Stimulated activated CD4-positive, alpha-beta T cell treated with anti-CD3 and anti-CD28 coated beads, TNF-alpha, amount 100 ng/mL, for 4 hours (primary cell): ENCODE measurements at places on chromosomes 2 and 18.

DNA sequence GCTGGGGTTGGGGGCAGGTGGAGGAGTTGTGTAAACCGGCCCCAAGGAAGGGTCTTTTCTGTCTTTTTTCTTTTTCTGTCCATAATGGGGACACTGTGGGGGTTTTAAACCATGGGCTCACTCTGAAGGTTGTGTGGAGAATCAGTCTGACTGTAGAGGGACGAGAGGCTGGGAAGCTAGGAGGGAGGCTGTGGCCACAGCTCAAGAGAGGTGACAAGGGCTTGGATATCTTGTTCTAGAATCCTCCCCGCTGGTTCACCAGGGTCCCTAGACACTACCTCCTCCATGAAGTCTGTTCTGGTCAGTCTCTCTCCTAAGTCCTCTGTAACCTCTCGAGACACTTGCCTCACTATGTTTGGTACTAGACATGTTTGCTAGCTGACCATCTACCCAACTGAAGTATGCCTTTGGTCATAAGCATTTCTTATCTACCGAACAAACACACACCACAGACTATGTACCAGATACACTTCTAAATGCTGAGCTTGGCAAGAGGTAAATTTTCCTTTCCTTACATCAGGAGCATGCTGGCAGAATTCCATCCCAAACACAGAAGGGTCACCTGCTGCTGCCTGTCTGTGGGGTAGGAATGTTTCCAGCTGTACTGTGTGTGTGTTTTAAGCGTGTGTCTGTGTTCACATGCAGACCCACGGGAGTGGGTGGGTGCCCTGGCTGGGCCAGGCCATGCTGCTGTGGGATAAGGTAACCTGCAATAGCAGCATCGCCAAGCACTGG lies 69.6 kb upstream of the MGAT4A start:
- DNase-seq: no peak

DNA sequence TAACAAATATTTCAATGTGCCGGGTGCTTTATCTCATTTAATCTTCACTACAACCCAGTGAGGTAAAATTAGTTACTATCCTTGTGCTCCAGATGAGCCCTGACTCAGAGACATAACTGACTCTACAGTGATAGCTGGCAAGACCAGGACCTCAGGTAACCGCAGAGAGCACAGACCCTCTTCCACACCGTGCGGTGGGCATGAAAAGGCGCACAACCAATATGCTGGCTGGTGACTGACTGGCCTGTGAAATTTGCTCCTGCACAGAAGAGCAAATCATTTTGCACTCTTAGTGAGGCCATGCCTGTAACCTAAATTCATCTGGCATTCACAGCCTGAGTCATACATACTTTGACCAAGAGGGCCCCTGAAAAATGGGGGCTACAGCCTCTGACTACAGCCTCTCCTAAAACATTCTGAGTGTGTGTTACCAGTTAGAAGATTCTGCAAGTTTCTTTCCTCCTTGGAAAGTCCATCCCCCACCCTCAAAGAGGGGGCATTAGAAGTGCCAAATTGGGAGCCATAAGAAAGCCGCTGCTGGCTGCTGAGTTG lies 22.4 kb upstream of the MSGN1 start:
- no peak for DNase-seq

GRCh38 chr2:20227894-20228505 lies 3.1 kb upstream of the SDC1 start:
- no peak for DNase-seq

- no peak for DNase-seq
Observed at GRCh38 chr18:74613381-74613780, 15.7 kb downstream of the ZNF407 start.

GRCh38 chr2:70095720-70096670 lies 8.7 kb downstream of the PCBP1 start:
- DNase-seq: no peak

GRCh38 chr2:35428548-35428947 lies 927.0 kb upstream of the CRIM1 start:
- no peak for DNase-seq

DNA sequence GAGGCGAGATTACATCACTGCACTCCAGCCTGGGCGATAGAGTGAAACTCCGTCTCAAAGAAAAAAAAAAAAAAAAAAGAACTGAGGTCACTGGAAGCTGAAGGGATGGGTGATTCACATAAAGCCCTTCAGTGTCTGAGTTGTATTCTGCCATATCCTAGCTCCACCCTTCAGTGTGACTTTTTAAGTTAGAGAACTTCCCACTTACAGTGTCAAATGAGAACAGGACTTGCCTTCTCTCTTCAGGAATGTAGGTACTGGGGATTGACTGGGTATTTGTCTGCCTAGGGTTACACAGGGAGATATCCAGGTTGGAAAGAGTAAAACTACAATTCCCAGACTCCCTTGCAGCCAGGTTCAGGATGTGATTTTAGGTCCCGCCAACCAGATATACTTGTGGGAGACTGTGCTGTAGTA lies 37.9 kb downstream of the EHD3 start:
- DNase-seq: no peak

DNA sequence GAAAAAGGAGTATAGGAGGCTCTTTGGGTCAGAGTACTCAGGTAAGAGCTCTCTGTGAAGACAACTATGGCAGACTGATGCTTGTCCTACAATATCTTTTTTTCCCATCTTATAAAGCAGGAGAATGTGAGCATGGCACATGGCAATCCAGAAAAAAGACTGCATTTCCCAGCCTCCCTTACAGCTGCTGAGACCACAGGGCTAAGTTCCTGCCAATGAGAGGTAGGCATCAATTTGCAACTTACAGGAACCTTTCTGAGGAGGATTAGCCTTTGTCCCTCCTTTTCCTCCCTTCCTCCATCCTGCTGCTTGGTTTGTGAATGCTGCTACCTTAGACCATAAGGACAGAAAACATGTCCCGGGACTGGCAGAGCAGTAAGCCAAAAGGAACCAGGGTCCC lies 37.8 kb upstream of the ST8SIA5 start:
- DNase-seq: no peak

- peak; percentile 48 for DNase-seq
Observed at GRCh38 chr2:207624185-207625013, 795 bp downstream of the METTL21A start.

- DNase-seq: no peak
Observed at GRCh38 chr2:40168032-40168431, 283.9 kb downstream of the SLC8A1 start.

- DNase-seq: no peak
Observed at GRCh38 chr2:100195942-100196341, 53.6 kb upstream of the AFF3 start.

- DNase-seq: no peak
Observed at GRCh38 chr2:99868260-99868659, 274.1 kb downstream of the AFF3 start.

DNA sequence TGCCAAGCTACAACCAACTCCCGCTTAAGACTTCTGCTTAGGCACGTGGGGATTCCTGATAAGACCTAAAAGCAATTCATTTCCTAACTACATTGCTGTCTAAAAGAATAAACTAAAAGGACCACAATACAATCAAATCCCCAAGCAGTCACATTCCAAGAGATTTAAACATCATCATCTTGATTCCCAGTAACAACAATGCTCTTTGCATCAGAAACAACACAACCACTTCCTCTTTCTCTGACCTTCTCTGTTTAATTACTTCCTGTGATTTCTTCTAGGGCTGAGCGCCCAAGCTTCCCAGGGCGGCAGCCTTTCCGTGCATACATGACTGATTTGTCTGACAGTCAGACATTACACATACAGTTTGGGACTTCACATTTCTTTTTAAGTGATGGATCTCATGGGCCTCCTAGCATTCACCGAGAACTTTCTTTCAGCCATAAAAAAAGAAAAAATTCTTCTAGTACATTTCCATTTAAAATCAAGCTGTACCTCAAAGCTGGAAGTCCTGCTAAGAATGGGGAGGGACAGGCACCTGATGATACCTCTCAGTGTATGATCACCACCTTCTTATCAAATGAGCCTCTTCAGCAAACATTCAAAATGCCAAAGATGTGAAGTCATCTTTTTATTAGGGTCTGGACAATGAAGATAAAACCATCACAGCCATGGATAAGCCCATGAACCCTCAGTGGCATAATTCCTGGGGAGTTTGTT lies 11.5 kb downstream of the SPRED2 start:
- no peak for DNase-seq

GRCh38 chr18:3177902-3178687 lies 41.7 kb downstream of the MYOM1 start:
- no peak for DNase-seq

DNA sequence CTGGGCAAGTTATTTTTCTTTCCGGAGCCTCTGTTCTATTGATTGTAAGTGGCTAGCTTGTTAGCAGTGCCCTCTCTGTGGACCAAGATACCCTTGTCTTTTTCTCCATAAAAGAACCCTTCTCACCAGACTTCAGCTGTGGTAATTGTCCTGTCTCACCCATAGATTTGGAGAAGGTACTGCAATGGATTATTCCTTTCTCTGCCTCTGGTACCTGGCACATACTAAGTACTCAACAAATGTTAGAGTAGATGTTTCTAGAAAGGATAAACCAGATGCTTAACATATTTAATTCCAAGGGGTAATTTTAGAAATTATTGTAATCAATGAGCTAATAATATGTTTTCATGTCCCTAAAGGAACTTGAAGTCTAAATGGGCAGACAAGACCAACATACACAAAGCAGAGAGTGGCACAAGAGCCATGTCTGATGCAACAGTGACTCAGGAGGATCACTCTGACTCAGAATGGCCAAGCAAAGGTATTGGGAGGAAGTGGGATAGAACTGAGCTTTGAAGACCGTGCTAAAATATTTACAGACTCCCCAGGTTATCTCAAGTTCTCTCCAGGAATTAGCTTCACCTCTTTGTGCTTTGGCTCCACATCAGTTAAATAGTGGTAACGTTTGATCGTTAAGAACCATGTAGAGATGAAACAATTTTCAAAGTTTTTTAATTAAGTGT lies 129.7 kb upstream of the OSR1 start:
- DNase-seq: no peak

- no peak for DNase-seq
Observed at GRCh38 chr18:62857263-62857976, 142.1 kb downstream of the PHLPP1 start.

DNA sequence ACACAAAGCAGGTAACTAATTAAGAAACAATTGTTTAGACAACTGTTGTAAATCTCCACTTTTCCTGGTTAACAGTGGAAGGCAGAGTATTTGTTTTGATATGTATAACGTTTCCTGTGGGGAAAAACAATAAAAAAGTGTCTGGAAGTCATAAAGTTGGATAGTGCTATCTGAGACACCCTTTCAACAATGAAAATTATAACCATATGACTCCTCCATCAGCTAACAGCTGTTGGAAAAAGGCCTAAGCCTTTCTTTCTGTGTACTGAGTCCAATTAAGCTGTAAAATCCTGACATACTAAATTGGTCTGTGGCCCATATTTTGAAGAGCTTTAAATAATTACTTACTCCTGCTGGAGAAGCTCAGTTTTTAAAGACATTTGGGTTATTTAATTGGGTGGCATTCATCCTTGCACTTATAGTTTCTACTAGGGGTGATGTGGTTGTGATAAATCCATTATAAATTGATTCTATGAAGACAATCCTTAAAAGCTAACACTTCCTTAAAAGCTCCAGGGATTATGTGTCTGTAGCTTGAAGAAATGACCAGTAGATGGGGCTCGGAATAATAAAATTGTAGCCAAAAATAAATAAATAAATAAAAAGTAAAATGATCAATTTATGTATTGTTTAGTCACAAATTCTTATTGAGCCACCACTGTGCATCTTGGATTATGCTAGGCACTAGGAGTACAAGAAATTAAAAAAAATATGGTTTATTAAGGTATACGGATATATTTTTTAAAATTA lies 698.1 kb upstream of the NXPH2 start:
- DNase-seq: no peak

- DNase-seq: no peak
Observed at GRCh38 chr18:23460285-23461273, 7.5 kb downstream of the RIOK3 start.
